ENCODE measurements at places on chromosomes 16 and 17.

- DNase-seq = peak; percentile 35
These were observed at the start of gene GRIN2A for GRCh38 chr16:10182222-10183053. Gene GRIN2A, minus strand, starts transcription at chr16:10182428. Its CDS starts 2,017 bp downstream, at chr16:10180411.

GRCh38 chr17:6402258-6402657 lies 32.7 kb downstream of the AIPL1 start:
- no peak for DNase-seq

DNA sequence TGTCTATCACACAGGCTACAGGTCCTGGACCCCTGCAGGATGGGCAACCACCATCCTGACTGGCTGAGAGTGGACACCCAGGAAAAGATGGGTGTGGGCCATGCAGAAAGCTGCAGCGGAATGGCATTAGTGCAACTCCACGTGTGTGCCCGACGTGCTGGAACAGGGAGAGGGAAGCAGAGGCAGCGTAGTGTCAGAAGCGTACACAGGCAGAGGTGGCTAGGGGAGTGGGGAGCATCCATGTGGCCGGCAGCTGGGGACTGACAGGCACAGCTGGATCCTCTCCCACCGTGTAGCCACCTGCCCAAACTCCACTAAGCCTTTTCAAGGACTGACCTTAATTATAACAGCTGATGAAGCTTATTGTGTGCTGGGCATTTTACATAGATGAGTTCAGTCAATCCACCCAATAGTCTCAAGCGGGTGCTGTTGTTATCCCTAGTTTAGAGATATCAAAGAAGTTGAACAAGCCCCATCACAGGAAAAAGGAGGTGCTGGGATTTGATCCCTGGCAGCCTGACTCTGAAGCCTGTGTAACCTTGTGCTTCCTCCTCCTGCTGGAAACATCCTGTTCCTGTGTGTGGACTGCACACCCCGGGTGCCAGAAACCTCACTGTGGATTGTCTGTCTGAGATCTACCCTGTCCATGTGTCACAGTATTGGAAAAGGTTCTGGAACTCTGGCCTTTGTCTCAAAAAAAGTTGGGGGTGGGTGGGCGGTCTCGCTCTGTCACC lies 114.0 kb downstream of the PRKCA start:
- no peak for DNase-seq

GRCh38 chr17:35170968-35171771 lies 23.0 kb downstream of the SLC35G3 start:
- DNase-seq = no peak

DNA sequence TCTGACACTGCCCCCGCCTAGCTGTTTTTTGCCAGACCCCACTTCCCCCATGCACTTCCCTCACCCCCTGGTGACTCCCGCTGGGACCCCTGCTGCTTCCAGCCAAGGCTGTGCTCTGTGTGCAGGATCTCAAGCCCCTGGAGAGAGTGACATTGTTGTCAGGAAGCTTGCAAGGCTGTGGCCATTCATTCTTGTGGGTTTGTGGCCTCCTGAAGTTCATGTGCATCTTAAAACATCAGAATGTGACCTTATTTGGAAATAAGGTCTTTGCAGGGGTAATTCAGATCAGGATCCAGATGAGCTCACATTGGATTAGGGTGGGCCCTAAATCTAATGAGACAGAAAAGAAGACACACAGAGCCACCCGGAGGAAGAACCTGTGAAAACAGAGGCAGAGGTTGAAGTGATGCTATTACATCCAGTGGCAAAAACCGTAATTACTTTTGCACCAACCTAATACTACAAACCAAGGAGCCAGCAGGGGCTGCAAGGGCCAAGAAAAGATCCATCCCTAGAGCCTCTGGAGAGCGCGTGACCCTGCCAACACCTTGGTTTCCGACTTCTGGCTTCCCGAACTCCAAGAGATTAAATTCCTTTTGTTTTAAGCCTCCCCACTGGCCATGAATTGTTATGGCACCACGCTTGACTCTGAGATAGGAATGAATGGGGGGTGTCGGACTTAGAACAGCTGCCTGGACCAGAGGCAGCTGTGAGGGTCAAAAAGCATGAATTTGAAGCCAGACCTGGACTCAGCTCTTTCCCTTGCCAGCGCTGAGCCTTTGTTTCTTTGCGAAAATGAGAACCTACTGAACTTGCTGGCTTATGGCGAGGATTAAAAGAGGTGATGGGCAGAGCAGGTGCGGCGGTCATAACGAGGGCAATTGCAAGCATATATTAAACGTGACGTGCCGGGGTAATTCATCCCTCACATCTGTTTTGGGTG lies 75.5 kb downstream of the BMERB1 start:
- no peak for DNase-seq

GRCh38 chr17:39079836-39080235 lies 71.6 kb downstream of the PLXDC1 start:
- DNase-seq = no peak

DNA sequence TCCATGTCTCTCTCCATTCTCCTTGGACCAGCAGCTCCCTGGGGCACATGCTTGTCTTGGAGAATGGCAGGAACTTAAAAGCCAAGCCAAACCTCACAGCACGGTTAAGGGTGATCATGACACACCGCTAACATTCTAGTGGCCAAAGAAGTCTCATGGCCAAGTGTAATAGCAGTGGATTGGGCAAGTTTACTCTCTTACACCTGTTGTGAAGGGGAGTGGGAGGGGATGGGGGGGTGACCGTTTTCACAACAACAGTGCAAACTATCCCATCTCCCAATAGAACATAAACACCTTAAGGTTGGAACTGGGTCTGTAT lies 37.7 kb upstream of the MEOX1 start:
- no peak for DNase-seq

GRCh38 chr16:11583166-11583565 lies 3.6 kb downstream of the LITAF start:
- no peak for DNase-seq

DNA sequence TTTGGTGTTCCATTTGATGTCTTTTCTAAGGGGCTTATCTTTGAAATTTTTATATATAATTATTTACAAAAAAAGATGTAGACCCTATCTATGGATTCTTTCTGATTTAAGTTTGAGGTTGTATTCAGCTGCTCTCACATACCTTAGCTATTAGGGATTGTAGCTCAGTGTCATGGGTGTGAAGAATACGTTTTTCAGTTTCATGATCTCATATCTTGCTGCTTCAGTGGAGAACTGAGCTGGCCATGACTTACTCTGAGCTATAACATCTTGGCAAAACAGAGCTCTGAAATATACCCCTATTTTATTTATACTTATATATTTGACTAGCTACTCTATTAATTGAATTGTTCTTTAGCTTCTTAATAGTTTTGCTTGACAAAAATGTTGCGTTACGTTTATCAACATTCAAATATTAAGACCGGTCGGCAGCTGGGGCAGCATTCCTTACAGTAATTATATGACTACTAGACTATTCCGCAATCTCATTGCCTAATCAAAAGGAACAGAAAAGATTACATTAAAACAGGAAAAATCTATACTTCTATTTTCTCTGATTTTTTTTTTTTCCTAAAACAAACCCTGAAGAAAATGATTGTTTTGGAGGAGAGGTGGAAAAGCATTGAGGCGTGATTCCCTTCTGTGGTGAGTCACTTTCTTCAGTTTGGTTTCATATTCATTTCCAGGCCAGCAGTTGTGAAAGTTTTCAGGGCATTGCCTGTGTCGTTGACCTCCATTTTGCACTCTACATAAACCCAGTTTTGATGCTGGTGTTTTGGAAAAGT lies 24.1 kb upstream of the KRT24 start:
- no peak for DNase-seq

DNA sequence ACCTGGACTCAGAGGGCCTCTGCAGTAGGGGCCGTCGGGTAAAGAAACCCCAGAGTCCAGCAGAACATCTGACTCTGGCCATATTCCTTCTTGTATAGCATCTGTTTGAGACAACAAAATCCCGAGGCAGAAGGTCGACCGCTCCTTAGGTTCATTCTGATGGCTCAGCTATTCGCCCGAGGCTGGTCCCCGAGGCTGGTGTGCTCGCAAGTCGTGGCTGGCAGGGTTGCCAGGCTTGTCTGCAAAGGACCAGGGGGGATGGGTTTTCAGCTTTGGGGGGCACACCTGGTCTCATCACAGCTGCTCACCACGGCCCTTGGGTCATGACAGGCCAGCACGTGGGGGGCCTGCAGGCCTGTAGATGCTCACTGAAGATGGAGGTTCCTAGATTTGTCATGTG lies 119.1 kb downstream of the BANP start:
- DNase-seq = no peak

DNA sequence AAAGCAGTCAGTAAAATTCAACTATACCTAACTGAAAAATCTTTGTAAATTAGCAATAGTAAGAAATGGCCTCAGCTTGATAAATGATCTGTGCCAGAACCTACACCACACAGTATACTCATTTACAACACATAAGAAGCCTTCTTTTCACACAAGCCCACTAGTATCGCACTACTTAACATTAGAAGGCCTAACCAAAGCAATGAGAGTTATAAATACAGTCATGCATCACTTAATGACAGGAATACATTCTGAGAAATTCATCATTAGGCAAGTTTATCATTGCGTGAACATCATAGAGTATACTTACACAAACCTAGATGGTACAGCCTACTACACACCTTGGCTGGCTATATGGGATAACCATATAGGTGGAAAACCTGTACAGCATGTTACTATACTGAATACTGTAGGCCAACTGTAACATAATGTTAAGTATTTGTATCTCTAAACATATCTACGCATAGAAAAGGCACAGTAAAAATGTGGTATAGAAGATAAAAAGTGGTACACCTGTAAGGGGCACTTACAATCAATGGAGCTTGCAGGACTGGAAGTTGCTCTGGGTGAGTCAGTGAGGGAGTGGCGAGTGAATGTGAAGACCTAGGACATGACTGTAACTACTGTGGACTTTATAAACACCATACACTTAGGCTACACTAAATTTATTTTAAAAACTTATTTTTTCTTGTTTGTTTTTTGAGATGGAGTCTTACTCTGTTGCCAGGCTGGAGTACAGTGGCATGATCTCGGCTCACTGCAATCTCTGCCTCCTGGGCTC lies 126.5 kb upstream of the CORO6 start:
- DNase-seq = no peak

All from amygdala (tissue), 56 donors.